ENCODE measurements at places on chromosomes 6 and 20.
A peak's percentile ranks its signal among the peaks of the same experiment; 100 is the strongest.

- DNase-seq, result peak; percentile 75
Observed at GRCh38 chr20:2752567-2753460, 47.6 kb downstream of the CPXM1 start.

DNA sequence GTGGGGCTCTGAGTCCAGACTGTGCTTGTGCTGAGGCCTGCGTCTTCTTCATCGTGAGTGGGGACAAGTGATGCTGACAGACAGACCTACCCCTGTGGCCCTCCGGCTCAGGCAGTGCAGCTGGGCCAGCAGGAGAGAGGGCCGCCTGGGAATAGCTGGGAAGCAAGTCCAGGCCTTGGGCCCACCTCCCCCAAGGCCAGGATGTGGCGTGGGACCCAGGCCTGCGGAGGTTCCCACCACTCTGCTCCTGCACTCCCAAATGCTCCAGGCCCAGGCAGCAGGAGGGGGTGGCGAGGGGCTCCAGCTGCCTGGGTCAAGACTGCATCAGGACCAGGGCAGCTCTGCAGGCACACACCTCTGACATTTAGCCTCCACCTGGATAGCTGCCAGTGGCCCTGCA, 38.3 kb downstream of the DAAM2 start:
- peak; percentile 37 for DNase-seq

DNA sequence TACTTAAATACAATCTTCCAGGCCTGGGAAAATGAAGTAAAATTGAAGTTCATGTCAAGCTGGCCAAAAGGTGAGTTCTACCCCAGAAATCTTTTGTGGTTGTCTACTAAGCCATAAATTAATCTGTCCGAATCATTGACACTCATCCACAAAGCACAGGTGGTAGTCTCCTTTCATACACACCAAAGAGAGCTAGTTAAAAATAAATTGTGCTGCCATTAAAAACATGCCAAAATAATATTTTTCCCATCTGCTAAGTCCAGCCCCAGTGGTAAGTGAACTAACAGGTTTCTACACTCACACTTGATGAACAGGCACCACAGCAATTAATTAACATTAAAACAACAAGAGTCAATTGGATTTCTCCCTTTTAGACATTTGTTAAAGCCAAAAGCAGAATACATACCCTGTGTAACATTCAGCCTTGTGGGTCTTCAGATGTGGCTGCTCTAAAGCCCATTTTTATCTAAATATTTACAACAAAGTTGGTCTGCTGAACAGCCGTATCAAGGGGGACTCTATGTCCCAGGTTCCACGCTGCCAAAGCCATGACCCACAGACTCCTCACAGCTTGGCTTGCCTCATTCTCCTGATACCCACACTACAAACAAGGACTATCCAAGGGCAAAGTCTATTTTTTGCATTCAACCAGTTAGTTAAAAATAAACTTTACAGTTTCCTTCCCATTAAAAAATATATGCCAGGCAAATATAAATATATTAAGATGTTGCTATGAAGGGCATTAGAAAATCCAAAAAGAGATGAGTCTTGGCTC, 490.4 kb downstream of the BMP2 start:
- no peak for DNase-seq

DNA sequence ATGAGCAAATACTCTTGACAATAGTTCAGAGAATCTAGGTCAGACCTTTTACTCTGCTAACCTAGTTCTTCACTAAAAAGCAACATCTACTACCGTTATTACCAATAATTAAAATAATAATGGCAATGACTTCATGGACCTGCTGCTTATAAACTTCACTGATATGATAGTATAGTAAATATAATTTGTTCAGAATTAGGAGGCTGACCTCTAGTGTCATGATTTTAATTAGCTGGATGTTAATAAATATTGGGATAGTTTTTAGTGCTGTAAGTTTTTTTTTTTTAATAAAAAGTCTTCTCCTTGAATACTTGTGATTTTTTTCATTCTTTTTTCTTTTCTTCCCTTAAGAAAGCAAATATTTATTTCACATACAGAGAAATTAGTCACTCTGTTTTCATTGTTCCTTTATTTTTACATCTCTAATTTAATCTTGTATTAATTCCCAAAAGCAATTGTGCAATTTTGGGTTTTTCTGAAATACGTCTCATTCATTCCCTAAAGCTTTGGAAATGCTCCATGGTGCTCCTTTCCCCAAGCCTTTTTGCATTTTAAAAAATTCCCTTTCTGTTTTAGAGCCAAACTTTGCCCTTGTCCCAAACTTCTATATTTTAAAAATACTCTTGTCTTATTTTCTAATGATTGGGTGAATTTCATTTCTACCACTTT, 46.6 kb upstream of the UST start:
- DNase-seq, result no peak

- peak; percentile 70 for DNase-seq
Observed at GRCh38 chr6:11434565-11435326, 102.8 kb upstream of the TMEM170B start.

GRCh38 chr20:46674253-46675083, 14.8 kb downstream of the TP53RK start:
- DNase-seq, result peak; percentile 37

DNA sequence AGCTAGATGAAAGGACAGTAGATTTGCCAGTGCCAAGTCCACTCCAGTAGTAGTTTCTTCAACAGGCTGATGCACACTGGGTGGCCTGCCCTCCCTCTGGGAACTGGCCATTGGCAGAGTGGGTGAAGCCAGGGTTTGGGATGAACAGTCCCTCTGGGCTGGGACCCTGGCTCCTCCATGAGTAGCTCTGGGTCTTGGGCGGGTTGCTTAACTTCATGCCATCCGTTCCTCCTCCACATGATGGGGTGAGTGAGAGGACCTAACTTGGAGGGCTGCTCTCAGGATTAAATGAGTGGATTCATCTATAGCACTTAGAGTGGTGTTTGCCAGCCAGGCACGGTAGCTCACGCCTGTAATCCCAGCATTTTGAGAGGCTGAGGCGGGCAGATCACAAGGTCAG, 47.2 kb downstream of the PLAGL2 start:
- no peak for DNase-seq

GRCh38 chr6:120869397-120869796, 464.9 kb downstream of the TBC1D32 start:
- DNase-seq, result no peak

Measured in stomach (tissue), 19 donors.